Naive B cell (primary cell): ENCODE measurements at places on chromosomes 12 and 14. TPM values are rescaled to one million over a fixed set of nuclear protein-coding genes. Genes with fewer than 3 reads are reported as not detected.

DNA sequence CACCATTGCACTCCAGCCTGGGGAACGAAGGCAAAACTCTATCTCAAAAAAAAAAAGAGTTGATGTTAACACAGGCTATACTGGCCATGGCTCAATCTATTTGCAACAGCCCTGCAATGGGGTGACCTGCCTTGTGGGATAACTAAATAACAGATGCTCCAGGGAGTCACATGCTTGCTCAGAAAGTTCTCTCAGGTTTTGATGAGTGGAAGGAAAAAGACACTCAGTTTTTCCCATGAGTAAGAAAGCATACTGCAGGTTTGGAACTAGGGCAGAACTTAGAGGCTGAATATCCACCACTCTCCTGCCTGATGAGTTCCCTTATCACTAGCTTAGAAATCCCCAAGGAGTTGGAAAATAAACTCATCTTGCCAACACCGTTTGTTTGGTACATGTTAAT is 16.9 kb downstream of the WSB2 start:
- no peak for DNase-seq

ZDHHC22 gene
- polyA plus RNA-seq: not detected

PLEKHH1 gene
- not detected for polyA plus RNA-seq

GDF3 gene
- not detected for polyA plus RNA-seq

DNA sequence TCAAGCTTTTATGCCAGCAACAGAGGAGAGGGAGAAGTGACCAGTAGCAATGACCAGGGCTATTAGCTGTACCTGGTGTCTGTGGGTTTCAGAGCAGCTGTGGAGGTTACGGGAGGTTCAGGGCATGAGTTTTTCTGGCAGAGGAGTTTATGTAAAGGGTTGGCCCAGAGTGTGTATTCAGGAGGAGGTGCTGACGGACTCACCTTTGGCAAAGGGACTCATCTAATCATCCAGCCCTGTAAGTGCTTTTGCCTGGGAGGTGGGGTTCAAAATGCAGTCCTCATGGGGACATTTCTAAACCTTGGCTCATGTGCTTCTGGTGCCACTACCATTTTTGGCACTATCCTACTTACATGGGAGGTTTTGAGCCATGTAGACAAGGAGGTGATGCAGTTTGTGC is 95.3 kb downstream of the DAD1 start:
- no peak for DNase-seq

GRCh38 chr14:53338192-53338591 is 185.1 kb upstream of the DDHD1 start:
- no peak for DNase-seq

NCKAP5L gene
- polyA plus RNA-seq: 0.70 TPM

- DNase-seq: no peak
Measured at GRCh38 chr14:68424443-68425172, 368.3 kb downstream of the ZFP36L1 start.

GALNT4 gene
- 6.6 TPM for polyA plus RNA-seq

SPX gene
- polyA plus RNA-seq: not detected

DNA sequence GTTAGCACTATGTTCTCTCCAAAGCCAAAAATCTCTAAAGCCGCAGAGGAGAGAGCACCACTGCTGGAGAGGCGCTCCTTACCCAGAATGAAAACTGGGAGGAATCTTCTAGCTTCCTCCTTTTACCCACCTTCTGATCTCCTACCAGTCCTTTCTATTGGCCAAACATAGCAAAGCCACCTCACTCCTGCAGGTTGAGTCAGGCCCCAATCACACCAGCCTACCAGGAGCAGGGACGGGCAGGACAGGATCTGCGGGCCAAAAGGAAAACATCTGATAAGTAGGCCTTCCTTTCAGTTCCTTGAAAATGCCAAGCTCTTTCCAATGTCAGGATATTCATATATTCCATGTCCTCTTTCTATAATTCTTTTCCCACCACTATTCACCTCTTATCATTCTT is 197.7 kb upstream of the CNOT2 start:
- no peak for DNase-seq

GRCh38 chr12:102372087-102372486 is 108.3 kb downstream of the IGF1 start:
- no peak for DNase-seq

CFAP54 gene
- not detected for polyA plus RNA-seq

GRCh38 chr14:75456069-75456996 is 28.5 kb downstream of the JDP2 start:
- no peak for DNase-seq

DNA sequence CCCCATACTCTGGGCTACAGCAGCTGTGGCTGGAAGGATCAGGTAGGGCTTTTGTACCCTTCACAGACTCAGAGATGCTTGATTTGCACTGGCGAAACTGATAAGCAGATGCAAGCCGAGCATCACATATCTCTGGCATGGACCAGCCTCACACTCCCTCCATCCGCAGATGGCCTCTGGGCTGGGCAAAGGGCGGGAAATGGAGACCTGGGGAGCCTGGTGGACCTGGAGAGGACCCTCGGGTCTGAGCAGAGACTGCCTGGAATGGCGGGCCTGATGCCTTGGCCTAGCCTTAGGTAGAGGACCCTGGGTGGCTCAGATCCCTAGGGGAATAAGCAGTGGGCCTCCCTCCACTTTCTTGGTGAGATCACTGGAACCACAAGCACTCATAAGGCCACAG is 53.2 kb downstream of the GALNT16 start:
- DNase-seq: no peak

MYRFL gene
- polyA plus RNA-seq: not detected

GRCh38 chr12:75724928-75725312 is 213.5 kb upstream of the KRR1 start:
- DNase-seq: no peak

GRCh38 chr14:73058922-73059673 is 764 bp downstream of the RBM25 start:
- no peak for DNase-seq

GRCh38 chr14:56633544-56633943 is 53.9 kb downstream of the TMEM260 start:
- no peak for DNase-seq

PLD4 gene
- polyA plus RNA-seq: 176 TPM

GRCh38 chr12:30794020-30794419 is 39.3 kb upstream of the CAPRIN2 start:
- DNase-seq: no peak

DGKA gene
- polyA plus RNA-seq: 64.7 TPM

PRR4 gene
- polyA plus RNA-seq: 0.36 TPM

DNA sequence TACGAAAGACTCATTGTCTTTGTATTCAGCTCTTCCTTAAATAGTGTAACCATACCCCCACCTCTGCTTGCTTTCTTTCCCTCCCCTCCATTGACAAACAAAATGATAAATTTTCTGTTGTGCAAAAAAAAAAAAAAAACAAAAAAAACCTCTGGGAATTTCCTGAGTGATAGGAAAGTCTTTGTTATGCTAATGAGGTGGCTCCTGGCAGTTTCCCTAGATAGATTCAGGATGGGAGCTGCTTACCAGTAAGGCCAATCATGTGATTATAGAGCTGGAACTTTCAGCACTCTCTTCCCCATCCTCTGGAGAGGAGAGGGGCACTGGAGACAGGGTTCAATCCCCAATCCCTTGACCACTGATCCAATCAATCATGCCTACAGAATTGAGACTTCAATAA is 120.5 kb downstream of the NUAK1 start:
- no peak for DNase-seq

- DNase-seq: no peak
Measured at GRCh38 chr14:91444335-91445020, 26.9 kb upstream of the CCDC88C start.

- no peak for DNase-seq
Measured at GRCh38 chr14:98914942-98915341, 357.1 kb downstream of the BCL11B start.

DNA sequence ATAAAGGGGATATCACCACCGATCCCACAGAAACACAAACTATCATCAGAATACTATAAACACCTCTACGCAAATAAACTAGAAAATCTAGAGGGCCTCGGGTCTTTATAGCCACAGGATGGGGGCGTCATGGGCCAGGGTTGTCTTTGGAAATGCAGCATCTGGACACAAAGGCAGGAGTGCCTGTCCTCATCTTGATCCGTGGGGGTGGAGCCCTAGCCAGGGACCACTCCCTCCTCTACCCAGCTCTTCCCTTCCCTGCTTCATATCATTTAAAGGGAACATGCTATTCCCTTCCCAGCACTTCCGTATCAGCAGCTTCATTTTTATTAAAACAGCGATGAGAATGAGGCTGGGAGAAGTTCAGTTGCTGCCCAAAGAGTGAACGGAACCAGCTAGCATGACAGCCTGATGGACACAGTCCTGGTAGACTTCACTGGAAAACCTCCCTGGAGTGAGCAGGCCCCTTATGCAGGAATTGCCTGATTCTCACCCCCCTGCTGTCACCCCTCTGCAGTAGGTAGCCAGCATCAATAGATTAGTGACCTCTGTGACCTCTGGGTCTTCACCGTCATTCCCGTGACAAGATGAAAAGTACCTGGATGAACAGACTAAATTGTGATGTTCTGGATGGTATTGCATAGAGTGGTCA is 251.4 kb upstream of the RGS6 start:
- no peak for DNase-seq

OTX2 gene
- polyA plus RNA-seq: not detected

RTL1 gene
- polyA plus RNA-seq: not detected

DNA sequence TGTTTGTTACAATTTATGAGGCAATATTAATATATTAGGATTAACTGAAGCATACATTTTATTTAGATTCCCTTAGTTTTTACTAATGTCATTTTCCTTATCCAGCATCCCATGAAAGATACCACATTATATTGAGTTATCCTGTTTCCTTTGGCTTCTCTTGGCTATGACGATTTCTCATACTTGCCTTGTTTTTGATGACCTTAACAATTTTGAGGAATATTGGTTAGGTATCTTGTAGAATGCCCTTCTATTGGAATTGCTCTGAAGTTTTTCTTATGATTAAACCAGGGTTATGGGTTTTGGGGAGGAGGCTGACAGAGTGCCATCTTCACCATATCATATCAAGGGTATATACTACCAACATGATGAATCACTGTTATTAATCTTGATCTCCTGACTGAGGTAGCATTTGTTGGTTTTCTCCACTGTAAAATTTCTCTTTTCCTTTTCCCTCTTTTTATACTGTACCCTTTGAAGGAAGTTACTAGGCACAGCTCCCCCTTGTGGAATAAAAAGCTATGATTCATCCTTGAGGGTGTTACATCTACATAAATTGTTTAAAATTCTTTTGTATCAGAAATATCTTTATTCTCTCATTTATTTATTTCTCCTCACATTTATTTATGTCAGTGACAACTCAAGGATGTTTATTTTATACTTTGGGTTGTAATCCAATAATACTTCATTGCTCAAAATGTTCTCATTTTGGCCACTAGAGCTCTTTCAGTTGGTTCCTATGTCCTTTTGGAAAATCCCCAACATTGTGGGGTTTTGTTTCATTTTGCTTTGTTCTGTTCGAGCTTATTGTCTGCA is 239.0 kb downstream of the SLC16A7 start:
- DNase-seq: peak; percentile 2

PTPN21 gene
- not detected for polyA plus RNA-seq

DNA sequence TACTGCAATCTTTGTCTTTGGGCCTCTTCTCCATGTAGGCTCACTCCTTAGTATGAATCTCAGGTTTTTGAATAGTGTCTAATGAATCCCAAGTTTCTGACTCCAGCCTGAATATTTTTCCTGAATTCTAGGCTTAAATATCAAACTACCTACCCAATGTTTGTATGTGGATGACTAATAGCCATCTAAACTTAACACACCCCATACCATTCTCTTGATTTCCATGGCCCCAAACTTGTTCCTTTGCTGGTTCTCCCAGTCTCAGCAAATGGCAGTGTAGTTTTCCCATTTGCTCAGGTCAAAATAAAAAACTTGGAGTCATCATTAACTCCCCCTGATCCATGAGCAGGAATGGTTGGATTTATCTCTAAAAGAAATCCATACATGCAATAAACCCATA is 18.8 kb upstream of the SDR39U1 start:
- DNase-seq: no peak

GRCh38 chr12:58540480-58541299 is 379.6 kb downstream of the LRIG3 start:
- no peak for DNase-seq

GRCh38 chr14:100450049-100450448 is 126.9 kb downstream of the SLC25A47 start:
- DNase-seq: no peak

GRCh38 chr12:22380031-22380430 is 45.5 kb upstream of the ST8SIA1 start:
- DNase-seq: no peak

ABHD12B gene
- polyA plus RNA-seq: not detected

- DNase-seq: no peak
Measured at GRCh38 chr14:96554315-96554910, 52.2 kb downstream of the PAPOLA start.
